ENCODE measurements at places on chromosomes 5 and 9.

DNA sequence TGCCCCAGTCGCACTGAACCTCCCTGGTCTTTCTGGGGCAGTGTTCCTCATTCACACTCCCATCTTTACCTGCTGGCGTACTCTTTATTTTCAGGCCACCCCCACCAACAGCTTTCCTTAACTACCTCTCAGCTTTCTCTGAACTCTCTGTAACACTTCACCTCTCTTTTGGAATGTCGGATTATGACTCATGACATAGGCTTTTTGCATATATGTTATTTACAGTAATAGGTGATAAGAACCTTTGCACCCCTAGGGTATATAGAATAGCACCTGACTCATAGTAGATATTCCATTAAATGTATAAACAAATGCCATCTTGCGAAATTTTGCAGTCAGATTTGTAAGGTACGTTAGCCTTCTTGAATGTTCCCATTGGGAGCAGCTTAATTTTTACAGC lies 52.9 kb upstream of the MIER3 start:
- DNase-seq: no peak

DNA sequence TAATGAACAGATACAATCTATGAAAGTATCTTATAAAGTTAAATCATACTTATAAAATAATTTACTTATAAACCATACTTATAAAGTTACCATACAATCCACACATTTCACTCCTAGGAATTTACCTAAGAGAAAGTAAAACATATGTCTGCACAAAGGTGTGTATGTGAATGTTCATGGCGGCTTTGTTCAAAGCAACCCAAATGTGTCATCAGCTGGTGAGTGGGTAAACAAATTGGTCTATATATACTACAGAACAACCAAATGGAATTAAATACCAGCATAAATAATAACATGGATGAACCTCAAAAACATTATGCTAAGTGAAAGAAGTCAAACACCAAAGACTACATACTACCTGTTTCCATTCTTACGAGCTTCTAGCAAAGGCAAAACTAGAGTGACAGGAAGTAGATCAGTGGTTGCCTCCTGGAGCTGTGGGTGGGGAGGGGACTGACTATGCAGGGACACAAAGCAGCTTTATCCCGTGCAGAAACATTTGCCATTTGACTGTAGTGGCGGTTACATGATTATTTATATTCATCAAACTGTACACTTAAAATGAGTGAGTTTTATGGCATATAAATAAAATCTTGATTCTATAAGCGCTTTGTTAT lies 10.6 kb downstream of the TRAF1 start:
- no peak for DNase-seq

DNA sequence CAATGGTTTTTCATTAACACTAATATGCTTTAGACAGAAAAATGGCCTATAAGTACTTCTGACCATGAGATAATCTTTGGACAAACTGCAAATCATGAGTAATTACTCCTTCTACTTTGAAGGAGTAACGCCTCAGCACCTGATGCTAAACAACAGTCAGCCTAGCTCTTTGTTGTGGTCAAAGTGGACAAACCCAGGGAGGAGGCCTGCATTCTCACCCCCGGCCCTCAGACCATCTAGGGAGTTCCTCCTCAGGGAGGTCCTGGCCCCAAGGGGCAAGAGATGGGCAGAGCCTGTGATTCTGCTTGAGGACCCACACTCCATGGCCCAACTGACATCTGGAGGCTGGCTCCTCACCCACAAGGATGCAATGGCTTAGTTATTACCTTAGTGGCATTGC lies 48.2 kb upstream of the ANGPTL2 start:
- DNase-seq: no peak

- no peak for DNase-seq
Observed at GRCh38 chr5:142888469-142889085, 118.4 kb downstream of the ARHGAP26 start.

GRCh38 chr5:26691486-26691885 lies 346.9 kb downstream of the CDH9 start:
- no peak for DNase-seq

DNA sequence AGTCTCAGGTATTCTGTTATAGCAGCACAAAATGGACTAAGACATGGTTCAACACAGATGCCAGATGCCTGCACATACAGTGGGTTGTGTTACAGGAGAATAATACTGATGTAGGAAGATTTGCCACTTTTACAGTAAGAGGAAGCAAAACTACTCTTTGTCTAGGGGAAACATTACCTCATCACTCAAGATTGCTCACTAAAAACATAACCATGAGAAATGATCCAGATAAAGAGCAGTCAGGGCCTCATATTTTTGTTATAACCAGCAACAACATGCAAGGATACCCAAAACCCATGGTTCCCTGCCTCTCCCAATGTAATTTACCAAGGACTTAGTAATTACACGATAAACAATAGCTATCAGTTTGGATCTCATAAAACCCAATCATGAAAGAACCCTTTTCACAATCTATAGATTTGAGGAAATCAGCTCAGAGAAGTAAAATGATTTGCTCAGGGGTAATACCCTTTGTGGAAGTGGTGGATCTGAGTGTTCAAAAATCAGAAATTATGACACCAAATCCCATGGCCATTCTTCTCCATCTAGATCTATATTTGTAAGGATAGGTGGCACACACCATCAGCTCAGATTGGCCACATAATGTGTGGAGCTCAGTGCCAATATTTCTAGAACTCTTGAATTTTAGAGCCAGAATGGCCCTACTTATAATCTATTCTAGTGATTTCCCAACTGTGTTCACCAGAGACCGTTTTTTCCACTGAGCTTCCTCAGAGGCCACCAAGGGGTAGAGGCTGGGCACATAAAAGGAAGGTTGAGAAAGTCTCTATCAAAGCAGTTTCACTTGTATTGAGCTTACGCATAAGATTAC lies 27.8 kb downstream of the DPYSL3 start:
- peak; percentile 68 for DNase-seq

- no peak for DNase-seq
Observed at GRCh38 chr5:147417135-147417813, 92.6 kb downstream of the DPYSL3 start.

- DNase-seq: no peak
Observed at GRCh38 chr5:81145329-81145935, 87.7 kb upstream of the CKMT2 start.

DNA sequence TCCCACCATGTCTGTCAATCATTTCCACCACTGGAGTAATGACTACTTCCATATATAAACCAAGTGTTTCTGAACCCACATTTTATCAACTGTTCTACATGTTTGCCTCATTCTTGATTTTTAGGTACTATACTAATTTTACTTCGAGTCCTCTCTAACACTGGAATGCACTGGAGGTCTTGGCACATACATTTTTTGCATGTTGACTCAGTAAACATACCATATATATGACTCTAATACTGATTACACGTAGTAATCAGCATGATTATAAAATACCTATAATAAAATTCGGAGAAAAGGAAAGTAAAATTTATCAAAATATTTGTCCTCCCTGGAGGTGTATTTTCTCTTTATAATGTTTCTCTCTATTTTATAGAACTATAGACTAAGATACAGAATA lies 621.7 kb upstream of the NUDT12 start:
- DNase-seq: no peak

- DNase-seq: no peak
Observed at GRCh38 chr9:32723789-32724325, 59.5 kb upstream of the TMEM215 start.

- DNase-seq: no peak
Observed at GRCh38 chr5:57834829-57835608, 352.4 kb upstream of the ACTBL2 start.

GRCh38 chr5:135608761-135609443 lies 30.1 kb upstream of the CXCL14 start:
- DNase-seq: no peak

DNA sequence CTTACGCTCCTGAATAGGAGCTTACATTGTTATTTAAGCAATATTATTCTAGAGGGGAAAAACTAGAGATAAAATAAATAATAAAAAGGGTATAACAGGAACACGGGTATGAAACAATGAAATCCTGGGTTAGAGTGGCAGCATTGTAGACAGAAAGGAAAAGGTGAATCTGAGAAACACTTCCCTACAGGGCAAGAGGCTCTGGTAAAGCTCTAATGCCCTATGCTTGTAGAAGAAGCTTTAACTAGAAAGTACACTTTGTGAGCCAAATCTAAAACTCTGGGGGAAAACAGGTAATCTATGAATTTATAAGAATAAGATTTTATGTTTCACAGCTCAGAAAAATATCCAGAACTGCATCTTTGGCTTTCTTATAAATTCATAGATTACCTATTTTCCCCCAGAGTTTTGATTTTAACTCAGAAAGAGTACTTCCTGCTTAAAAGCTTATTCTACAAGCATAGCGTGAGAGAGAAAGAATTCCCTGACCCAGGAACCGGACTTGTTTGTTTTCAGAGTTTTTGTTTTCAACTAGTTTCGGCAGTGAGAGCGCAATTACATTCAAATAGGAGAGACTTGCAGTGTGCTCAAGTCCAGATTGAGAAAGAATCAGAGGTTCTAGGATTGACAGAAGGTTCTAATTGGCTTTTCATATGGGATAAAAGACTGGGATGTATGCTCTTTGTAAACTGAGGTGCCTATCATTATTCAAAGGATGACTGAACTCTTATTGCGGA lies 651.0 kb upstream of the RORB start:
- DNase-seq: no peak

DNA sequence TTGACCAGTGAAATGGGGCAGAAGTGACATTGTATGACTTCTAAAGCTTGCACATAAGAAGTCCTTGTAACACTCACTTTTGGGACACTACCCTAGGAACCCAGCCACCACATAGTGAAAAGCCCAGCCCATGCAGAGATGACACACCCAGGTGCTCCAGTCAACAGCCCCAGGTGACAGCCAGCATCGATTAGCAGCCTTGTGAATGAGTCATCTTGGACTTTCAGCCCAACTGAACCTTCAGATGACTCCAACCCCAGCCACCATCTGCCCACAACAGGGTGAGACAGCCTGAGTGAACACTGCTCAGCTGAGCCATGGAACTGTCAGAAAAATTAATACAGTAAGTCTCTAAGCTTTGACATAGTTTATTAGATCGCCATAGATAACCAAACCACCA lies 458.6 kb downstream of the ZSWIM6 start:
- no peak for DNase-seq

DNA sequence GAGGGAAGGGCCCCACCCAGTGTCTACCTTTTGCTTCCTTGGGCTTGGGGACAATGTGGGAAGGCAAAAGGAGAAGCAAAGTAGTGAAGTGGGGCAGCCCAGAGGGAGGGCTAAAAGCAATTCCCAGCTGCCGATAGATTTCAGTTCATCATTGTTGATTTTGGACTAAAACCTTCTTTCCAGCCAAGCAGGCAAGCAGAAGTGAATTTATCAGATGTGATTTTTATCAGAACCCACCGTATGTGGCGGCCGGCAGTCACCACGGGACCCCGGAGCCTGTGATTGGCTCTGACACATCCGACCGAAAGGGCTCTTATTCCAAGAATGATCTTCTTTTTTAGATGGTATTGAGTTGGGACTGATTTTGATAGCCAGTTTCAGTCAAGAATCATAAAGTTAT lies 559.9 kb downstream of the PSAT1 start:
- DNase-seq: no peak

GRCh38 chr9:86722706-86723075 lies 224.6 kb downstream of the GAS1 start:
- DNase-seq: no peak

GRCh38 chr5:176610435-176610773 lies 448 bp upstream of the GPRIN1 start:
- DNase-seq: no peak

DNA sequence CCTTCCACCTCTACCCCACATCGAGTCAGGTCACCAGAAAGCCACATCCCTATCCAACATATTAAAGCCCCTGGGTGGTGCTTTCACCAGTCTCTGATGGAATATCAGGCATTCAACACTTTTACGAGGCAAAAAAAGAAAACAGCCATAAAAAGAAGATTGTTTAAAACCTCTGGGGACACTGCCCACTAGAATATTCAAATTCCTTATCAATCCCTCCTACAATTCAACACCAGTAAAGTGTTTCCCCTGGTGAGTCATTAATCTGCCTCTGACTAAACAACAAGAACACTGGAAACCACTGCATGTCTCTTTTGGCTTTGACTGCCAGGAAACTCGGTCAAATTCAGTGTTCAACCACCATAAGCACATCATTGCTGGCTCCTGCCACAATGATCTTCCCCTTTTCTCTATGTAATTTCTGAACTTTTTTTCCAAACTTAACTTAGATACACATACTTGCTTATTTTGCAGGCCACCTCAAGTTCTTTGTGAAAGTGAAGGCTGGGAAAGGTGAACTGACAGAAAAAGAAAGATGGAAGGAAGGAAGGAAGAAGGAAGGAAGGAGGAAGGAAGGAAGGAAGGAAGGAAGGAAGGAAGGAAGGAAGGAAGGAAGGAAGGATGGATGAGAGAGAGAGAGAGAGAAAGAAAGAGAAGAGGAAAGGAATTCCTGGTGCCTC lies 105.3 kb downstream of the PAX5 start:
- peak; percentile 69 for DNase-seq

DNA sequence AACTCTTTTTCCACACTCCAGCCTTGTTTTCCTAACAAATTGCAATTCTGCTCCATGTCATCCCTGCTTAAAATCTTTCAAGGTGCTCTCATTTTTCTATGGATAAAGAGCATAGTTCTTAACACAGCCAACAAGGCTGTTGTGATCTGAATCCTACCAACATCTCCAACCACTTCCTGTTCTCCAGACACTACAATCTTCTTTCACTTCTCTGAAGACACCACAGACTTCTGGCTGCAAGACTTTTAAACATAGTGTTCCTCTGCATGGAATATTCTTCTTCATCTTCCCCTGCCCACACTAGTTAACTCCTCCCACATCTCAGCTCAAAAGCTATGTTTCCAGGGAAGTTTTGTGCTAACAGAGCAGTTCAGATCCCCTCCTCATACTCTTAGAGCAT lies 404.8 kb downstream of the MAN2A1 start:
- no peak for DNase-seq

GRCh38 chr5:124927735-124928134 lies 181.3 kb upstream of the ZNF608 start:
- DNase-seq: peak; percentile 42

GRCh38 chr5:3836528-3836927 lies 240.9 kb downstream of the IRX1 start:
- DNase-seq: no peak

DNA sequence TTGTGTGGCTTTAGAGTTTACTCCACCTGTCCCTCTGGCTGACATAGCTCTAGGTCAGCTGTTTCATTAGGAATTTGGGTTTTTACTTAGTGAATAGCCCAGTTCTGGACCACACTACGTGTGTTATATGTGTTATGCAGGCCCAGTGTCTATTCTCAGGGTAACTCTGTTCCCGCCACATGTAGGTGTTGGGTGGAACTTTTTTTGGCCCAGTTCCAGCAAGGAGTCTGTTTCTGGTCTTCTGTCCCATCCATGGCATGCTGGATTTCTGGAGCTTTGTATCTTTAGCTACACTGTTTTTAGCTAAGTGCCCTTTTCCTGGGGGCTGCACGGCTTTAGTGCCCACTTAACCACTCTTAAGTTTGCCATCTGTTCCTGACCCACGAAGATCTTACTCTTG lies 15.5 kb downstream of the RMI1 start:
- DNase-seq: no peak
